Stimulated activated CD4-positive, alpha-beta T cell treated with anti-CD3 and anti-CD28 coated beads, TNF-alpha, amount 100 ng/mL, for 48 hours (primary cell): ENCODE measurements at places on chromosomes 4 and X.

- DNase-seq: no peak
Observed at GRCh38 chr4:158805635-158806471, 37.0 kb downstream of the FNIP2 start.

DNA sequence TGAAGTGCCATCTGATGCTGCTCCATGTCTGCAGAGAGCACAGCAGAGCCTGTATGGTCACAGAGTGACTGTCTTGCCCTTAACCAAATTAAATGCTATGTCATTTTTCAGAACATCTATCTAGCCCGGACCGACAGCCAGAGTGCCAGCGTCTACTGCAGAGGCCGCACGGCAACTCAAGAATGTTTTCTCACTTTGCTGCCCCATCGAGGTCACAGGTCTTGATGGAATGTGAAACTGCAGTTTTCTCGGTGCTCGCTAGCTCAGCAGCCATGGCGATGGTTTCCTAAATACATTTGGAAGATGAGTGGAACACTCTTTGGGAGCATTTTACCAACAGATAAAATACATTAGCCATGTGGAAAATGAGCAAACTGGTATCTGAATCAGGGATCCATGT lies 125.7 kb downstream of the ENPP6 start:
- DNase-seq: no peak

- no peak for DNase-seq
Observed at GRCh38 chr4:121988950-121989349, 37.1 kb upstream of the TRPC3 start.

DNA sequence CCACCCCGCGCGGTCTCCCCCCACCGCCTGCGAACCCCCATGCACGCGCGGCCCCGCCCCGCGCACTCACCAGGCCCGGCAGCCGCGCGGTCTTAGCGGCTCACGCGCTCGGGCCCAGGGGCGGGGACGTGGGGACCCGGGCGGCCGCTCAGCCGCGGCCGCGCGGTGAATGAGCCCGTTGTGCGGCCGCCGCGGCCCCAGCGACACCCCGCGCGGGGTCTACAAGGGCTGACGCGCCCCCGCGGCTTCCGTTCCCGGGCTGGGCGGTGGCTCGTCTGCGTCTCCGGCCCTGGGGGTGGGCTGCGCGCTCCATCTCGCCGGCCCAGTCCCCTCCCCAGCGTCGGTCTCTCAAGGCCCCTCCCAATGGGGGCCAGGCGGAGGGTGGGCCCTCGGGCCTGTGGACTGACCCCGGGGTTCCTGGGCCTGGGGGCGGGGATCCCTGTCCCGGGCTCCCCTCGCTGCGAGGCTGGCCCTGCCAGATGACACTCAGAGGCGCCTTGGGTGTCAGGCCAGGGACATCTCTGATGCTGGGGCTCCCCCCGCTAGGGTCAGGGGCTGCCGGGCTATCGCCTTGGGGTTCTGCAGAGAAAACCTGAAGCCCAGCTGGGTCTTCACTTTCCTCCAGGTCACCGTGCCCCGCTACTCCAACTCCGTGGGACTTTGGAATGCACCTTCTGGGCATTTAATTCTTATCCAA lies 4.3 kb upstream of the SLC26A1 start:
- no peak for DNase-seq

DNA sequence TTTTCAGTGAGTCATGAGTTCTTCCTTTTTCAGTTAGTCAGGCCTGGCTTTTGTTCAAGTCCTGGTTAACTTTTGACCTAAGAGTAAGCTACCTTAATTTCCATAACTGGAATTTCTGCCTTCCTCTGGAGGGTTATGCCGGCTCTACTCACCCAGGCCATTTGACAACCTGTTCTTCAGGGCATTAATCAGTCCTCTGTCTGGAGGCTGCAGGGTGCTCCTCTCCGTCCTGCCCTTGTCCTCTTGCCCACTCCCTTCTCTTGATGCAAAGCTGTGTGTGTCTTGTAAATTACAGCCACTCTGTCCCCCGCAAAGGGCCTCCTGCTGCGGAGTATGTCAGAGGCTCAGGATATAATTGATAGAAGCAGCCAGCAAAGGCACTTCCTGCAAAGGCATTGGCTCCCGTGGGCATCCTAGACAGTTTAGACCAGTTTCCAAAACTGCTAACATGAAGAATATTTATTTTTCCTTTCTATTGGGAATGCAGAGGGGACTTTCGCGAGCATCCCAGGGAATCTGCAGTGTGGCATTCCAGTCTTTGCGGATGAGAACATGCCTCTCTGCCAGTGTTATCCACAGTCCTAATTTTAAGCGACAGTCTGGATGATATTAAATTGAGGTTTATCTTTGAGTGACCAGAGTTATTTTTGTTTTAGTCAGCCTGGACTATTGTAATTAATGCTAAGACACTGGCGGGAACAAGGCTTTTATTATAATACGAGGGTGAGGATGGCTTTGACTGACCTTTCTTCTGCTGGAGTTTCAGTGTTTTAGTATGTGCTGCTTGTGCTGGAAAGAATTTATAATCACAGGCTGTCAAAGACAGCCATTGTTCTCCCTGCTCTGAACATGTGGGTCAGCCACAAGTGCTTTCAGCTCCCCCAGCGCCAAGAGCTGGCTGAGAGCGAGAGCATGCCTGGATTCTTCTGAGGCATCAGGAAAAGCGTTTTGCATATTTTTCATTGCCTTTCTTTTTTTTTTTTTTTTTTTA lies 74.2 kb downstream of the LIMCH1 start:
- no peak for DNase-seq

GRCh38 chrX:10167573-10167972 lies 10.8 kb downstream of the CLCN4 start:
- no peak for DNase-seq

- DNase-seq: no peak
Observed at GRCh38 chr4:78179196-78179595, 122.1 kb downstream of the FRAS1 start.

DNA sequence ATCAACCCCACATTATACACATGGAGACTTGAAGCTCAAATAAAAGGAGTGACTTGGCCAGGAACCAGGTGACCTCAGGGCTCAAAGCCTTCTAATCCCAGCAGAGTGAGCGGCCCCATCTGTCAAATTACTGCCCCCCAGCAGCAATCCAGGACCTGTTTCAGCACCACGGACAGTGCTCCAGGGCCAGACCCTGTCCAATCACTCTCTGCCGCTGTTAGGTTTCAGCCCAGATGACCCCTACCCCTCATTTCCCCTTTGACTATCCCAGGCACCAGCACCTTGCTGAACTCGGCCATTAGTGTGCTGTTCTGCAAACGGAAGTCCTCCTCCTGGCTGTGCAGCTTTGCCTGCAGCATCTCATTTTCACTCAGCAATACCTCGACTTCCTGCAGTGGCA lies 5.1 kb downstream of the GRIPAP1 start:
- DNase-seq: no peak

DNA sequence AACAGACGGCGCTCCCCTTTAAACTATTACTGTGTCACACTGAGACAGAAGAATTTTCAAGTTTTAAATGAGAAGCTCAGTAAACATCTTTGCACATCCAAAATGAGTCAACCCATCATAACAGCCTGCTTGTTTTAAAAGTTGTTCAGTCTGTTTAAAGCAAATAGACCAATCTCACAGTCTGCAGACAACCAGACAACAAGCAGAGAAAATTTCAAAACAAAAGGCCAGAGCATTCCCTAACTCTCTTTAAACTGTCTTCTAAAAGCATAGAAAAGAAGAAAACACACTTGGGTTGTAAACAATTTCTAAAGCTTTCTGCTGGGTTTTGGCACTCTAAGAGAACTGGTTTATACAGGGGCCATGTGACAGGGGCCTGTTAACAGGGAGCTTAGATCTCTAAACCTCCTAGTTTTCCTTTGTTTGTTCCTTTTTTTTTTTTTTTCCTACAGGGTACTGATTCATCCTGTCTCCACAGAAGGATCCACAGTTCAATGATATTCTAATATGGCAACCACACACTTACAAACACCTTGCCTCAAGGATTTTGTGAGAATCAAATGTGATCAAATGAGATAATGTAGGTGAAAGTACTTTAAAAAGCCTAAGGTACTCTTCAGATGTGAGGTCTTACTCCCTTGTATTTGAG lies 100.8 kb upstream of the MAML3 start:
- DNase-seq: no peak

DNA sequence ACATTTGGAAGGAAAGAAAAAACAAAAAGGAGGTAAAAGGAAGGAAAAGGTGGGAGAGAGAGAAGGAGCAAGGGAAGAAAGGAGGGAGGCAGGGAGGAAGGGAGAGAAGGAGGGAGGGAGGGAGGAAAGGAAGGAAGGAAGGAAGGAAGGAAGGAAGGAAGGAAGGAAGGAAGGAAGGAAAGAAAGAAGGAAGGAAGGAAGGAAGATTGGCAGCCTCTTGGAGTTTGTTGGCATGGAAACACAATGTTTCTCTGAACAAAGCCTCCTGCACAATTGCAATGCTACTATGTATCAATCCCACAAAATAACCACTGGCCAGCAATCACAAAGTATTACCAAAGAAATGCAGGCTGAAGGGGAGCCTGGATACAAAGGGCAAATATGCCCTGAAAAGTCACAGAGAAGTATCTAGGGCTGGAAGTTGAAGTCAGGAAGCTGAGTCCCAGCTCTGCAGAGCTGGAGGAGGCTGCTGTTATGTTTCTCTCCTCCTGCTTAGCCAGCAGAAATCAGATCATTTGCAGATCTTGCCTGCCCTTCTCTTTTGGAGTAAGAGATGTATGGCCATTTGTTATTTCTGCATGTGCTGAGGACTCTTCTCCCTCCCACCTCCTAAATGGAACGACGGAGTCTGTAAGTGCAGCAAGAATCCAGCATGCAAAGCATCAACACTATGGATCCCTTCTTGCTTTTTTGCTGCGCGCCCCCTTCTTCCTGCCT lies 195.9 kb upstream of the LDB2 start:
- no peak for DNase-seq

GRCh38 chrX:55279832-55280231 lies 15.1 kb upstream of the PAGE3 start:
- no peak for DNase-seq

- no peak for DNase-seq
Observed at GRCh38 chr4:109574931-109575804, 15.1 kb downstream of the MCUB start.

GRCh38 chr4:128566693-128567092 lies 242.8 kb upstream of the JADE1 start:
- DNase-seq: no peak

GRCh38 chr4:86089781-86090323 lies 270.0 kb downstream of the MAPK10 start:
- no peak for DNase-seq

DNA sequence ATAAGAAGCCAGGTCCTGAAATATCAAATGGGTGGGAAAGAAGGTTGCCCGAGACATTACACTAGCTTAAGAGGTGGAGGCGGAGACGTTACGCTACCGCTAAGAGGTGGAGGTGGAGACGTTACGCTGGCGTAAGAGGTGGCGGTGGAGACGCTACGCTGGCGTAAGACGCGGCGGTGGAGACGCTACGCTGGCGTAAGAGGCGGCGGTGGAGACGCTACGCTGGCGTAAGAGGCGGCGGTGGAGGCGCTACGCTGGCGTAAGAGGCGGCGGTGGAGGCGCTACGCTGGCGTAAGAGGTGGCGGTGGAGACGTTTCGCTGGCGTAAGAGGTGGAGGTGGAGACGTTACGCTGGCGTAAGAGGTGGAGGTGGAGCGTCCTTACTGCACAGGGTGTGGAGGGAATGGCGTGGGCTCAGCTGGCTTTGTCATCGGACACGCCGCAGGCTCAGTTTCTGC lies 12.8 kb downstream of the CYP4V2 start:
- DNase-seq: no peak

DNA sequence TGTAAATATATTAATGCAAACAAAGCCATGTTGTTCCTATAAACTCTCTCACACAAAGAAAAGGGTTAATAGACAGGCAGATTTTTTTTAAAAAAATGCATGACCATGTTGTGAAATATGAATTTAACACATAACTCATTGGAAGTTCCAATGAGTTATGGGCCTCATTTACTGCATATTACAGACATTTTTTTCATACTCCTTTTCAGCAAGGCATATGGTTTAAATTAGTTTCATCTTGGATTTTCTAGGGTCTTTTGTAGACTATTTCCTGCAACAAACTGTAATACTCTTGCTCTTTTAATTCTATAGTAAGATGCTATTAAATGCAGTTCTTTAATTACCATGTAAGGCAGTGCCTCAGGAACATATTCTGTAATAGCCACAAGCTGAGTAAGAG lies 323.1 kb downstream of the GBA3 start:
- DNase-seq: no peak

GRCh38 chr4:25131926-25132325 lies 28.3 kb downstream of the SEPSECS start:
- DNase-seq: no peak

DNA sequence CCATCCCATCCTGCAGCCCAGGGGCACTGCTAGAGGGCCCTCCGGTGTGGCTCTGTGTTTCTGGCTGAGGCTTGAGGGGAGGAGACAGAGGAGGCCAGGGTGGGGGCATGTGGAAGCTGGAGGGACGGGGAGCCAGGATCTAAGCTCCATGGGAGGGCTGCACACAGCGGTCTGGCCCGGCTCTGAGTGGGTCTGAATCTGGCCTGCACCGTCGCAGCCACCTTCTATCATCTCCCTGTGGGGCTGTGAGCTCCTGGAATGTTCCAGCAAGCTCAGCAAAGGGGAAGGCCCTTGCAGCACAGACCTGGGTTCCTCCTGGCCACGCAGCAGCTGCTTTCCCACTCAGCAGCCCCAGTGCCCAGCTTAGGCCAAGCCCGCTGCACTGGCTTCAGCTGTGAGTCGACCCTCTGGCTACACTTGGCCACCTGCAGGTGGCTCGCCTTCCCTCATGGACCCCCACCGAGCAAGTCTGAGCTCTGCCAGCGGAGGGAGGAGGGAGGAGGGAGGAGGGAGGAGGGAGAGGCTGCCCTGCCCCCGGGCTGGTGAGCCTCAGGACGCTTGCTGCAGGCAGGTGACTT lies 5.3 kb downstream of the NKX1-1 start:
- no peak for DNase-seq

- no peak for DNase-seq
Observed at GRCh38 chr4:113411496-113411938, 350.0 kb downstream of the CAMK2D start.

DNA sequence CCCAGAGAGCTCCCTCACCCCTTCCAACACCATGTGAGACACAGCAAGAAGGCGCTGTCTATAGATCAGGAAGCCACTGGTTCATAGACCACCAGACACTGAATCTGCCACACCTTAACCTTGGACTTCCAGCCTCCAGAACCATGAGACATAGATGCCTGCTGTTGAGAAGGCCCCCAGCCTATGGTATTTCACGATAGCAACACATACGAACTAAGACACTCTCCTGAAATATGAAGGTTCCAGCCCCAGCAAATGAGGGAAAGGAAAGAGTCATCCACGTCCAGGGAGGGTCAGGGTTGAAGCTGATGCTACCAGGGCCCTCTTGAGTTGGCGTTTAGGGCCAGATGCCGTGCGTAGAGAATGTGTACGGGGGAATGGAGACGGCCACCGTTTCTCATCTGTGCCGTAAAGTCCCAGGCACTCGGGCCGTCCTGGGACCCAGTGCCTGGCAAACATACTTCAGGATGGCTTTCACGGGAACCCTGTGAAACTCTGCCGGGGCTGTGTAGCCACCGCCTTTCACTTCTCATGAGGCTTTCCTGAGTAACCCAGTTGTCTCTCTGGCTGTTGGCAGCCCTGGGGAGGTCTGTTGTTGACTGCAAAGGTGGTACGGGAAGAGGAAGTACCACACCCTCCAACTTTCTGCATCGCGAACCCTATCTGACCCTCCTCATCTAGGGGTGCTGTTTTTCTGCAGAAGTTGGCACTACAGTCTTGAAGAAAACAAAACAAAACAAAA lies 17.7 kb upstream of the P2RY8 start:
- DNase-seq: no peak
